ENCODE measurements at places on chromosomes 13 and 19.

DNA sequence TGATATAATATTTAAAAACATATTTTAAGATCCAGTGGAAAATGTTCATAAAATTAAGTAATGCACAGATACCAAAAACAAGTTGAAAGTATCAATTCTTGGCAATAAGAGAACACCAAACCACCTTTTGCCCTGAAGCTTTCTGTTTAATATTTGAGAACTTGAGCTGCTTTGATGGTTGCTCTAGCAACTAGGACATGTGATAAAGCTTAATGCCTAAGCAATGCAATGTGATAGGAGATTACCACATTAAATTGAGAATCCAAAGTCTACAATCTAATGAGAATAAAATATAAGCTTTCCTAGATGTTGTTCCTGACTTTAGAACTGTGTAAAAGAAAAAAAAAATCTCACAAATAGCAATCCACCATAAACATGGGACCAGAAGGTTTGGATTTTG is 1367.5 kb upstream of the PCDH9 start:
- no peaks in the 10 kb centered on the region for H3K4me1 ChIP-seq
- no peak for DNase-seq
- H3K27me3 ChIP-seq, result no peaks in the 10 kb centered on the region

DNA sequence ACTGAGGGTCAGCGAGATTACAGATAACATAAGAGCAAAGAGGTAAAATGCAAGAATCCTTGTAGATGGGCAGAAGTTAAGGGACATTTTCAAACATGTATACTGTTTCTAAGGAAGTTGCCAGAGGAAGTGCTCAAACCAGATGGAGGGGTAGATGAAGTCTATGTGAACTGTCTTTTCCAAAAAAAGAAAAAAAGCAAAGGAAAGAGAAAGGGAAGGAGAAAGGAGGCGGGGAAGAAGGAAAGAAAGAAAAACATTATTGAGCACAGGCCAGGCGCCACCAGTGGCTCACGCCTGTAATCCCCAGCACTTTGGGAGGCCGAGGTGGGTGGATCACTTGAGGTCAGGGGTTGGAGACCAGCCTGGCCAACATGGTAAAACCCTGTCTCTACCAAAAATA is 5.3 kb downstream of the DMAC2 start:
- peak overlapping the region; percentile 2 for H3K27ac ChIP-seq
- H3K36me3 ChIP-seq, result peaks cover 77% of the 10 kb centered on the region
- peaks cover 15% of the 10 kb centered on the region for H3K4me1 ChIP-seq
- H3K4me3 ChIP-seq, result no peak overlapping the region

GRCh38 chr19:4597975-4598671 is 38.6 kb upstream of the SEMA6B start:
- DNase-seq, result peak; percentile 52
- no peak overlapping the region for H3K27ac ChIP-seq
- peak overlapping the region; percentile 25 for H3K4me3 ChIP-seq
- peaks cover 58% of the 10 kb centered on the region for H3K27me3 ChIP-seq

DNA sequence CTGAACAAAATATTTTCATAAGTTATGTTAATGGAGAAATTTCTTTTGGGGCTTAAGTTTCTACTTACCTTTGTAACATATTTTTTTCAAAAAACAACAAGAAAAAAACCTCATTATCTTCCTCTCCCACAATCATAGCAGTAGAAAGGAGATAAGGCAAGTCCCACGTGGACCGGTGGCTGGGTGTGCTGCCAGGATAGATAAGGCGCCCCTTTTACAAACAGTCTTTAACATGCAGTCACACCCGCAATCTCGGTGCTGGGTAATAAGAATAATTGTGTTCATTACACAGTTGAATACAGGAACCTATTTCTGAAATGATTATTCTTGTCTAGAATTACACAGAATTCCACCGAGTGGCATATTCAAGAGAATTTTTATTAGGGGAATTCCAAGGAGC is 1202.3 kb downstream of the UQCRFS1 start:
- H3K27ac ChIP-seq, result no peak overlapping the region
- no peaks in the 10 kb centered on the region for H3K36me3 ChIP-seq
- no peaks in the 10 kb centered on the region for H3K27me3 ChIP-seq
- DNase-seq, result no peak
- H3K4me1 ChIP-seq, result no peaks in the 10 kb centered on the region

- H3K36me3 ChIP-seq, result no peaks in the 10 kb centered on the region
- H3K27me3 ChIP-seq, result no peaks in the 10 kb centered on the region
- H3K4me1 ChIP-seq, result no peaks in the 10 kb centered on the region
- no peak for DNase-seq
Measured at GRCh38 chr13:90237852-90238251, 1109.6 kb upstream of the MIR17HG start.

DNA sequence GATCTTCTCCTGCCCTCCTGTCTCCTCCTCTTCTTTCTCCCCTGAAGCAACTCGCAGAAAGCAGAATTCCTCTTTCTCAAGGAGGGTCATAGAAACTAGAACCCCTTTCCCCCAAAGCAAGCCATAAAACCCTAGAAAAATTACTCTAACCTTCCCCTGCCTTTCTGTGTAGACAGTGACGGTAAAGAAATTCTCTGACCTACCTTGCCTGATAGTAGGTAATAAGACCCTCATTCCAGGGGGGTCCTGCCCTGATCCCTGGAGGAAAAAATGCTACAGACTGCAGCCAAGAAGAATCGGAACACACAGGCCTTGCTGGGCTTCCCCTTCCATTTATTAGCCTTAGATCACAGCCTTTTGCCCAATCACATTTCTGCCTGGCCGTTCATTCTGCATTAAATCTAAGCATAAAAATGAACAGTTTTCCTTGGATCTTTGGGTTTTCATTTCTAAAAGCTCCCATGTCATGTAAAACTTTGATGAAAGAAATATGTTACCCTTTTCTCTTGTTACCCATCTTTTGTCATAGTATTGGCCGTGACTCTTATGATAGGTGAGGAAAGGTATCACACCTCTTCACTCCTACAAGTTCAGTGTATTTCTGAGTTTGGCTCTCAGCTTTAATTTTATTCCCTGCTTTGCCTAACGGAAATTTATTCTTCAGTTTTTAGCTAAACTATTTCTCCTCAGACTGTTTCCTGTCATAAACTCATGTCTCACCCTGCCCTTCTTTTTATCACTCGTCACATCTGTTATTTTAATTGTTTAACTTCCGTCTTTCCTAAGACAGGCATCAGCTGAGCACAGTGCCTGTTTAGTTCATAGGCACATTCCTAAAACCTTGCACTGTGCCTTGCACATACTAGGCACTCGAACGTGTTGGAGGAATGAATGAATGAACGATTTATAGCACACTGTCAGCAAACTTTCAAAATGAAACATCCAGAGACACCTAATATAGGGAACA is 20.4 kb upstream of the CPB2 start:
- no peak for DNase-seq
- H3K27ac ChIP-seq, result peak overlapping the region; percentile 79
- peaks cover 49% of the 10 kb centered on the region for H3K36me3 ChIP-seq
- H3K4me1 ChIP-seq, result peaks cover 48% of the 10 kb centered on the region
- H3K4me3 ChIP-seq, result no peak overlapping the region

- peak overlapping the region; percentile 98 for H3K4me3 ChIP-seq
- DNase-seq, result no peak
- H3K4me1 ChIP-seq, result peaks cover 43% of the 10 kb centered on the region
- peak overlapping the region; percentile 99 for H3K27ac ChIP-seq
Measured at GRCh38 chr19:15419413-15420025, 731 bp upstream of the AKAP8L start.

DNA sequence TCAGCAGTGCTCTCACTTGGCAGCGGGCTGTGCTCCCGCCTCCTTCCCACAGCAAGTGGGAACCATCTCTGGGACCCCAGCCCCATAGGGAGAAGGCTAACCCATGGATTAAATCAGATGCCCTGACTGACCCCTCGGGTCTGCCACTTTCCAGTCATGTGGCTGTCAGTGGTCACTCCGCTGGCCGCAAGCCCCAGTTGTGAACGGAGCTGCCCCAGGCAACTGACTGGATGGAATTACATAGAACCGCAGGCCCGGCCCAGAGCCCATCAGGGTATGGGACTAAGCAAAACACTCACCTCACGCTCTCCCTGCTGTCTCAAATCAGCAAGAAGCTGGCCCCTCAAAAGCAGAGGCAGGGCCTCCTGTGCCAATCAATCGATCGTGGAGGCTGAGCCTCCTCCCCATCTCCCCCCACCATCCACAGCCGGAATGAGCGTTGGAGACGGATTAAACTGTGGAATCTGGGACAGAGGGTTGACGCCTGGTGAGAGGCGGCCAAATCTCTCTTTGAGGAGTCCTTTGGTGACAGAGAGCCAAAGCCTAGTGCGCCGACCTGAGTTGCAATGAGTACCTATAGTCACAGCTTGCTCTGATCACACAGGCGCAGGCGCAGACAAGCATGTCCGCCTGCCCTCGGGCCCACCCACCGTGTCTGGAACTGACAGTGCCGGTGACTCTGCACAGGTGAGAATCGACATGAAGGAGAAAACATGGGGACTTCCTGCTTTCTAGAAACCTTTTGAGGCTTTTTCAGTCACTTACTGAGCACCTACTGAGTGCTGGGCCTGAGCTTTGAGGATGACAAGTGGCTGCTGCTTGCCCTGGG is 38.7 kb downstream of the PBX4 start:
- H3K27ac ChIP-seq, result peak overlapping the region; percentile 10
- H3K27me3 ChIP-seq, result no peaks in the 10 kb centered on the region
- peaks cover 16% of the 10 kb centered on the region for H3K36me3 ChIP-seq

DNA sequence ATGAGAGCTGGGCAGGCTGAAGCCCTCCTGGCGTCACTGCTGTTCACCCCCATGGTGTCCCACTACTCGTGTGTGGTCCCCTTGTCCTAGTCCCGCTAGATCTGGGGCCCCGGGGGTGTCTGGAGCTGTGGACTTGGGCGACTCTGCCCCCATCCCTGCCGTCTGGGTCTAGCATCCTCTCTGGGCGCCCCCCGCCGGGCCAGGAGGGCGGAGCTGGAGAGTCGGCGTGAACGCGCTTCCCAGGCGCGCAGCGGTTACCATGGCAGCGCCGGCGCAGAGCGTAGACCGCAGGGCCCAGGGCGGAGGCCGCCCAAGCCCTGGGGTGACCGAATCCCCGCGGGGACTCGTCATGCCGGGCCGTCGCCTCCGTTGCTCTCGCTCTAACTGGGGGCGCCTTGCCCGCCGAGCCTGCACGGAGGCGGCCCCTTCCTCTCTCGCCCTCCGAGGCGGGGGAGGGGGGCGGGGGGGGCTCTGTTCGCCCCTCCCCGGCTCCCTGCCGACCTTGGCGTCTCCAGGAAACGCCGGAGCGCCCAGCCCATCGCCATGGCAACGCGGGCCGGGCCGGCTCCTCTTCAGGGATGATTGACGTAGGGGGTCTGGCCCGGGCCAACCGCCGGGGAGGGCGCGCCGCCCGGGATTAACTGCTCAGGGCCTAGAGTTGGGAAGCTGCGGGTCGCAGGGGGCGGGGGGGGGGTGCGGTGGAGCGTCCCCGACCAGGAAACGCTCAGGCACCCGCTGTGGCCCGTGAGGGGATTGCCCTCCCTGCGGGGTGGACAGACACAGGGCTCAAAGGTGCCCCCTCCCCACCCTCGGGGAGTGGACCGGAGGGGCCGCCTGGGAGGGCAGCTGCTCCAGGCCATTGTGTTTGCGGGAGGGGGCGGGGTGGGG is 8.9 kb downstream of the ISYNA1 start:
- peaks cover 37% of the 10 kb centered on the region for H3K4me1 ChIP-seq
- H3K4me3 ChIP-seq, result peak overlapping the region; percentile 60
- H3K36me3 ChIP-seq, result peaks cover 25% of the 10 kb centered on the region
- peak; percentile 82 for DNase-seq

GRCh38 chr13:28199089-28199488 is 60.7 kb downstream of the PAN3 start:
- no peak overlapping the region for H3K27ac ChIP-seq
- H3K27me3 ChIP-seq, result no peaks in the 10 kb centered on the region
- peaks cover 57% of the 10 kb centered on the region for H3K36me3 ChIP-seq
- no peak overlapping the region for H3K4me3 ChIP-seq

- peaks cover 29% of the 10 kb centered on the region for H3K36me3 ChIP-seq
- no peaks in the 10 kb centered on the region for H3K27me3 ChIP-seq
- peak; percentile 54 for DNase-seq
- H3K4me3 ChIP-seq, result peak overlapping the region; percentile 55
- H3K27ac ChIP-seq, result peak overlapping the region; percentile 85
- H3K4me1 ChIP-seq, result peaks cover 52% of the 10 kb centered on the region
Measured at GRCh38 chr19:2332341-2333026, 4.0 kb downstream of the SPPL2B start.

DNA sequence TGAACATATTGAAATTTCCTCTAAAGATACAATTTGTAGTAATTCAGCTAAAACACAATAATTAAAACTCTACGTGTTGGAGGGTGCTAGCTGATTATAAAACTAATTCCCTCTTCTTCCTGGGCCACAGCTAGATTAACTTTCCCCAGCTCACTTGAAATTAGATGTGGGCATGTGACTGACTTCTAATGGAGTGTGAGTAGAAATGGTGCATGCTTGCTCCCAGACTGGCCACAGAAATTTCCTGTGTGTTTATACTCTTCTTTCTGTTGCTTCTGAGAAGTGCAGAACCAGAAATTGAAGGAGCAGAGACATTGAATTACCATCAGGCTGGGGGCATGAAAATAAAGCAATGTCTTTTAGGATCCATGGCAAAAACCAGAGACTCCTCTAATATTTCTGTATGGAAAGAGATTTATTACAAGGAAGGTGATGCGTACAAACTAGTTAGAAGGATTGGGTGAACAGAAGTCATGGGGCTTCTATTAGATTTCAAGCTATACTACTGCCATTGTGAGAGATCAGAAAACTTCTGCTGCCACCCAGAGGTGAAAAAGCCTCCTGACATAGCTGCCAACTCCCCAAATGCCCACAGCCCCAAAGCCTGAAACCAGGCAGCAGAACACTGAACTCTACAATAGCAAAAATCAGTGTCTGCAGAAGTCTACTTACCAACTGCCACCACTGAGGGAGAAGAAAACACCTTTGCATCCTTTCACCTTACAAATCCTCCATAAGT is 379.2 kb upstream of the MIR17HG start:
- H3K27ac ChIP-seq, result no peak overlapping the region
- H3K4me1 ChIP-seq, result no peaks in the 10 kb centered on the region
- H3K36me3 ChIP-seq, result no peaks in the 10 kb centered on the region
- DNase-seq, result no peak
- no peak overlapping the region for H3K4me3 ChIP-seq

DNA sequence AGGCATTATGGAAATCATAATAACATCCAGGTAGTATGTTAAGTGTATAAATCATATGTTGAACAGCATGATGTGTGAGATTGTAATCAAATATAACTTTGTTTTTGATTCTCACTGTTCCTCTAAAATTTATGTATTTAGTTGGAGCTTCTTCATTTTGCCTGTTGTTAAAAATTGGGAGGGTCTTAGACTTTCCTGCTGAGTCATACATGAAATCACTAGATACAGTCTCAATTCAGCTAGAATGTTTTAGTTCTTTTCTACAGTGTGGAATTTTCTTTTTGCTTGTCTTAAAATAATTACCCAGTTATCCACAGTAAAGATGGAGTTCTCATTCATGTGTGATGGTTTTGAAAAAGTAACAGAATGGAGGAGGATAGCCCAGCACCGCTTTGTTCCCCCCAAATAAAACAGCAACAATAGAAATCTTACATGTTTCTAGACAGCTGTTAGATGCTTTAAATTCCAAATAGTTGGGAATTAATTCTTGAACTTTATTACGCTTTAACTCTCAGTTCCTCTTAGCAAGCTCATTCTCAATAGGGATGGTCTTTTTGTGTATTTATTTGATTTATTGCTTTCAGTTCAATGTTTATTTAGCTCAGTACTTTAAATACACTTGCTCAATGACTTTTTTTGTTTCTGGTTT is 109.5 kb downstream of the PDS5B start:
- no peaks in the 10 kb centered on the region for H3K4me1 ChIP-seq
- no peak overlapping the region for H3K4me3 ChIP-seq
- no peaks in the 10 kb centered on the region for H3K27me3 ChIP-seq
- DNase-seq, result no peak
- H3K27ac ChIP-seq, result no peak overlapping the region
- peaks cover 55% of the 10 kb centered on the region for H3K36me3 ChIP-seq

- H3K4me1 ChIP-seq, result peaks cover 10% of the 10 kb centered on the region
- no peak overlapping the region for H3K27ac ChIP-seq
- H3K27me3 ChIP-seq, result no peaks in the 10 kb centered on the region
- no peak for DNase-seq
- no peaks in the 10 kb centered on the region for H3K36me3 ChIP-seq
Measured at GRCh38 chr13:42538996-42539395, 35.0 kb upstream of the TNFSF11 start.
